ENCODE measurements at places on chromosomes 2 and 18.

DNA sequence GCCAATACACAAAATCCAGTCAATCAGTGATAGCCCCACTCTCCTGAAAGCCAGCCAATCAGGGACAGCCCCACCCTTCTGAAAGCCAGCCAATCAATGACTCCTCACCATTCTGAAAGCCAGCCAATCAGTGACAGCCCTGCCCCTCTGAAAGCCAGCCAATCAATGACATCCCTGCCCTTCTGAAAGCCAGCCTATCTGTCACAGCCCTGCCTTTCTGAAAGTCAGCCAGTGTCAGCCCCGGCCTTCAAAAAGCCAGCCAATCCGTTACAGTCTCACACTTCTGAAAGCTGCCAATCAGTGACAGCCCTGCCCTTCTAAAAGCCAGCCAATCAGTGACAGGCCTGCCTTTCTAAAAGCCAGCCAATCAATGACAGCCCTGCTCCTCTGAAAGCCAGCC, 95.9 kb upstream of the HDAC4 start:
- DNase-seq: no peak

- DNase-seq: no peak
Observed at GRCh38 chr2:61420991-61421544, 49.8 kb downstream of the USP34 start.

DNA sequence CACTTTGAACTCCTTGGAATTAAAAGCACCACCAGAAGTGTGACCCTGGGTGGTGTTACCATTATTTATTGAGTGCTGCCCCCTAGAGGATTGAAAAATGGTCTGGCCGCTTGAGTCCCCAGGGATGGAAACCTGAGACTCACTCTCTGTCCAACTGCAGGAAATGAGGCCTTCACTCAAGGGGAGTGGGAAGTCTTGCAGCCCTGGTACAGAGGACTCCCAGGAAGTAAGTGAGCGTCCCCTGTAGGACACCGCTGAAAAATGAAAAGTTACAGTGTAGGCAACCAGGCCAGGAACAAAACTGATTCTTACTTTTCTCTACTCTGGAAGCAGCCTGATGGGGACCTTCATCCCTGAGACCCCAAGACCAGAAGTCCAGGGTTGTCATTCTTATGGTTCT, 2.2 kb upstream of the NRP2 start:
- no peak for DNase-seq

- no peak for DNase-seq
Observed at GRCh38 chr2:8578335-8579244, 103.3 kb upstream of the ID2 start.

DNA sequence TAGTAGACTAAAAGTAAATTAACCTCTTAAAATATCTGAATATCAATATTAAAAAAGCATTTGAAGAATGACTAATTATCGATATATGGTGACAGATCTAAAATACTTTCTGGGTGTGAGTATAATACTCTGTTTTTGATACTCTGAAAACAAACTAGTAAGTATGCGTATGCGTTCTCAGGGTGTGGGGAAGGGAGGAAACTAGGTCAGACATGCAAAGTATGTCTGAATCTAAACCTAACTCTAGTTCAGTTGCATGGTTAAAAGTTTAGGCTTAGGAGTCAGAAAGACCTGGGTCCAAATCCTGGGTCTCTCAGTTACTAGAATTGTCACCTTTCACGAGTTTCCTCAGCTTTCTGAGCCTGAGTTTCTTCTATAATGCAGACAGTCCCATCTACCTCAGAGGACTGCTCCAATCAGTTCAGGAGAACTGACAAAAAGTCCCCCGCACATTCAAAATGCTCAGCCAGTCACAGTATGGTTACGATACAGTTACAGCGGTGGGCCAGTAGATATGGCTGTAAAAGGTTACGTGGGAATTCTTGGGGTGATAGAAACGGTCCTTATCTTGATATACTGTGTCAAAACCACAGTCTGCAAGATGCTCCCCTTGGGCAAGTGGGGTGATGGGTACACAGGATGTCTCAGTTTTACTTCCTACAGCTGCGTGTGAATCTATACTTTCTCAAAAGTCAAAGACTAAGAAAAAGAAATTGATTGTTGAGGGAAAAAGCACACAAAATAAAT, 29.2 kb downstream of the UNC50 start:
- DNase-seq: no peak

Measured in stimulated activated CD8-positive, alpha-beta memory T cell treated with anti-CD3 and anti-CD28 coated beads, Interleukin-4, amount 100 ng/mL, for 1 hour (primary cell).